WTC11 (cell line): ENCODE measurements at places on chromosomes 4 and X.
A peak's percentile ranks its signal among the peaks of the same experiment; 100 is the strongest.

- no peak for DNase-seq
Observed at GRCh38 chr4:45640281-45640680, 483.6 kb downstream of the GABRG1 start.

DNA sequence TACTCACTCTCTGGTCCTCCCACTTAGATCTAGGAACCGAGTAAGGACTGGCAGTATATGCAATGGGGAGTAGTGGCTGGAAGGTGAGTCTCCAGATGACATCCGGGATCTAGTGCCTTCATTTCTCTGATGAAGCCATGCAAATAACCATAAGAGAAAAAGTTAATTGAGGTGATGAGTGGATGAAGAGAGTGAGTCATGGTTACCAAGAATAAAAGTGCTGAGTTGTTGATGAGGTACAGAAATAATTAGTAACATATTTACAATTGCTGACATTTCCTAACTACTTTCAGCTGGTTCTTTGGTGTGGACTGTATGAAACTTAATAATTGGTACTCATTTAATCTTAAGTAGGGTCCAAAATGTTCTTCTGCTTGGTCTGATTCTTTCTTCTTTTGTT, 146.7 kb upstream of the PITX2 start:
- DNase-seq = no peak

DNA sequence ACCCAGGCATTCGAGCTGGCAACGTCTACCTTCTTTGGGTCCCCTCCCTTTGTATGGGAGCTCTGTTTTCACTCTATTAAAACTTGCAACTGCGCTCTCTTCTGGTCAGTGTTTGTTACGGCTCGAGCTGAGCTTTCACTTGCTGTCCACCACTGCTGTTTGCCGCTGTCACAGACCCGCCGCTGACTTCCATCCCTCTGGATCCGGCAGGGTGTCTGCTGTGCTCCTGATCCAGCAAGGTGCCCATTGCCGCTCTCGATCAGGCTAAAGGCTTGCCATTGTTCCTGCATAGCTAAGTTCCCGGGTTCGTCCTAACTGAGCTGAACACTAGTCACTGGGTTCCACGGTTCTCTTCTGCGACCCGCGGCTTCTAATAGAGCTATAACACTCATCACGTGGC, 183.5 kb upstream of the GALNTL6 start:
- peak; percentile 61 for DNase-seq

- DNase-seq = no peak
Observed at GRCh38 chrX:17086317-17086716, 139.9 kb downstream of the REPS2 start.

- peak; percentile 24 for DNase-seq
Observed at GRCh38 chrX:19334945-19335626, 8.6 kb upstream of the PDHA1 start.

DNA sequence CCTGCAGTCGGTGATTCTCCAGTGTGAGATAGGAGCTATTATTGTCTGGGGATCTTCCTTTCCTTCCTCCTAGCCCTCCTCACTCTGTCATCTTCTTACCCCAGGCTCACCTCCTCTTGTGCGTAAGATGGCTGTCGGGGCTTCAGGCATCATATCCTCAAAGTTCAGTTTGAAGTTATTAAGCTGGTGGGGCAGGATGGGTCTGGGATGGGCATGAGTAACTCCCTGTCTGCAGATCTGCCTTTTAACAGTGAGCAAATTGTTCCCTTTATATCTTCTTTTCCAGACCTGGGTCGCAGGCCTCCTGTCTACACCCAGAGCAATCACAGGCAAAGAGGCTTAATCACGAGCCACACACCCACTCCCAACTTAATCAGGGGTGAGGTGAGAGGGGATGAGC, 900 bp upstream of the MTMR1 start:
- no peak for DNase-seq

GRCh38 chr4:82889287-82889686, 1.7 kb downstream of the SEC31A start:
- no peak for DNase-seq

DNA sequence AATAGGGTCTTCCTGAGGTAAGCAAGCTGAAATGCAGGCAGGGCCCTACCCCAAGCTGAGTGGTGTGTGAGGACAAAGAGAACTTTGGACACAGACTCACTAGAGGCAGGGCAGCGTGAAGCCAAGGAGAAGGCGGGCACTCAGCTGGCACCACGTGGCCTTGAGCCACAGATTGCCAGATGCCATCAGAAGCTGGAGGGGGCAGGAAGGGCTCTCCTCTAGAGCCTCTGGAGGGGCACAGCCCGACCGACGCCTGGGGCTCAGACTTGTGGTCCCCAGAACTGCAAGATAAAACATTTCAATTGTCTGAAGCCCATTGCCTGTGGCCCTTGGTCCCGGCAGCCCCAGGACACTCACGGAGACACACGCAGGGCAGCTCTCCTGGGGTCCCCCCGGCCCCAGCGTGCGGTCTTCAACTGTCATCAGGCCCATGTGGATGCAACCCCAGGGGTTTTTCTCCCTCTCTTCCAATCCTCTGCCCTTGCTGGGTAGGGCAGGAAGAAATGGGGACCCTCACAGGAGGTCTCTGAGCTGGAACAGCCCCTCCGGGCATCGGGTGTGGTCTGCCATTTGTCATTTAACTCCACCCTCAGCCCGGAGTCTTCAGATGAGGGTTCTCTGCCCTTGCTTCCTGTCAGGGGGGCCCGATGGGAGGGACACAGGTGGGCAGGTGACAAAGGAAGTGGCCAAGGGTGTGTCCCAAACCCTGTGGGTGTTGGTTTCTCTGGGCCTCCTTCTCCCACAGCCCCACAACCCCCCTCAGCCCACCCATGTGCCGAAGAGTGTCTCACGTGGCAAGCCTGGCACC, 22.2 kb downstream of the HMX1 start:
- DNase-seq = no peak

DNA sequence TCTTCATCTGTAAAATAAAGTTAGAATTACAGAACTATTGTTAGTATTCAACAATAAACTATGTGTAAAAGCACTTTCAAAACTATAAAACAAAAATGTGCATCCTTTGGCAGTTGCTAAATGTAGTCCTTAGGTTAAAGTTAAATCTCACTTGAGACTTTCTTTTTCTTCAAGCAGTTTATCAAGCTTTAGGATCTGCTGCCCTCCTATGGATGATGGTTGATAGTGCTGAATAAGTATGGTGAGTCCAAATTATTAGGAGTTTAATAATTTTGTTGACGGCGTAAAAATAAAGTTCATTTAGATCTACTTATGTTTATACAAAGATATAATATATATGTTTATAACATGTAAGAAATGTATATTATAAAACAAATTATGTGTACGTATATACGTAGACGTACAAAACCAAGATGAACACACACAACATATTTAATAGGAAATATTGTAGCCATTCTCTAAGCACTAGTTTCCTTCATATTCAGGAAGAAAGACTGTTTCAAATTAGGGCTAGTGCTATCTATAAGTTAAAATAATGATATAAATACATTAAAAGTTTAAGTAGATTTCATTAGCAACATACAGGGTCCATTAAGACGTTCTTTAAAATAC, 22.3 kb downstream of the UGT2A2 start:
- DNase-seq = no peak

- DNase-seq = peak; percentile 68
Observed at GRCh38 chr4:188658958-188659522, 519.8 kb downstream of the TRIML1 start.

GRCh38 chr4:25927361-25928195, 13.6 kb downstream of the SMIM20 start:
- DNase-seq = no peak

GRCh38 chr4:170009291-170009690, 16.9 kb downstream of the MFAP3L start:
- DNase-seq = no peak

- no peak for DNase-seq
Observed at GRCh38 chr4:123671636-123672404, 275.2 kb downstream of the SPRY1 start.

GRCh38 chr4:31290836-31291235, 570.7 kb downstream of the PCDH7 start:
- peak; percentile 31 for DNase-seq

GRCh38 chr4:33133723-33134122, 2413.6 kb downstream of the PCDH7 start:
- DNase-seq = no peak

- DNase-seq = peak; percentile 64
Observed at GRCh38 chrX:70422851-70423341, at the start of gene GDPD2. Gene GDPD2, plus strand, starts transcription at chrX:70423314. Its CDS starts 1,671 bp downstream, at chrX:70424985.

DNA sequence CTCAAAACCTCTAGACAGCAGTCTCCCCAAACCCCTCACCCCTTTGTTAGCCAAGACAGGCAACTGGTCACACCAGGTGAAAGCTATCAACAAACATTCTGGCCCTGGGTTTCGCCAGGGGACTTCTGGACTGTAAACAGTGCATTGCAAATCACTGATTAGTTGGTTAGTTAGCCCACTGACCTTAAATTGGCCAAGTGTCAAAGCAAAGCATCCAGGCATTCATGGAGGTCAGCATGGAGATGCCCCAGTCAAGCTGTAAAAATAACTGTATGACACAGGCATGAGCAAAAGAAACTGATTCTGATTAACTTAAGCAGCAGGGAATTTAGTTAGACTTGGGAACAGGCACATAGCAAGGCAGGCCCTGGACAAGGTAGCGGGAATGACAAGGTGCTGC, 156.0 kb upstream of the TTC29 start:
- DNase-seq = no peak

DNA sequence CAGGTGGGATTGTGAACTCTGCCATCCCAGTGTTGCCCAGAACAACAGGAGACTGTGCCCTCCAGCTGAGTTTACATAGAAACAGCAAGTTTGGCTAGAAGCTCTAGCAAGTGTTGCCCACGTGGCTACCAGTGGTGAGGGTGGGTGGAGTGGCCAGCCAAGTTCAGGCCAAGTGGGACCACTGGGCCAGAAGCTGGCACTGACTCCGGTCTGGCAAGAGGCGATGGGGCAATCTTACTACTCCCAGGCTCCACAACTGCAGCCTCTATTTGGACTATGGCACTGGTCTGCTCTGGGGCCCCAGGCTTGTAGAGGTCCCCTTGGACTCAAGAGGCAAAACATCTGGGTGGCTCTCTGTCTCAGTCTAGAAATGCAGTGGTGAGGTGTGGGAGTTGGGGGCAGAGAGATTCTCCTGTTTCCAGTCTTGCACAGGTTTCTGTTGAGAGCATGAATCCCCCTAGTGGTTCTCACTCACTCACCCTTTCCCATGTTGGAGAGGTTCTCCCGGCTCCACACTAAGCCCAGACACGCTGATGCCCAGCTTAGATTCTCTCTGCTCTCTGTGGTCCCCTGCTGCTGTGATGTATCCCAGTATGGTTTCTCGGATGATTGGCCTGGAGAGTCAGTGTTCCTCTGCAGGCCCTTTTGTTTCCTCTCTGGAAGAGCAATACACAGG, 615.3 kb downstream of the PDHA2 start:
- DNase-seq = no peak

DNA sequence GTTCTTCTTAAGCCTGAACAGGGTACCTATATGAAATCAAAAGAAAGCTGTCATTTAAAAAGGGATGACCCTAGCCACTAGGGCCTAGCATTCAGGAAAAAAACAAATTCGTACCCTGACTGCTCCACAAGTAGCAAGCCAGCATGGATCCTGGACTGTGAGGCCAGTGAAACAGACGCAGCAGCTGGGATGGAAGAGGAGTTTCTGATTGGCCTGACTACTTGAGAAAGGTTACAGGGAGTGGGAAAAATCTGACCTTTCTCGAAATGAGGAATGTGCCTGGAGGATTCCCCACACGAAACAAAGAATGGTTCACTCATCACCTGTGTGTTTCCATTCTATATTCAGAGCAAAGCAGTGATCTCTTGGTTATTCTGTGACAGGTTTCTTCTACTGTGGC, 87.6 kb upstream of the JADE1 start:
- no peak for DNase-seq

DNA sequence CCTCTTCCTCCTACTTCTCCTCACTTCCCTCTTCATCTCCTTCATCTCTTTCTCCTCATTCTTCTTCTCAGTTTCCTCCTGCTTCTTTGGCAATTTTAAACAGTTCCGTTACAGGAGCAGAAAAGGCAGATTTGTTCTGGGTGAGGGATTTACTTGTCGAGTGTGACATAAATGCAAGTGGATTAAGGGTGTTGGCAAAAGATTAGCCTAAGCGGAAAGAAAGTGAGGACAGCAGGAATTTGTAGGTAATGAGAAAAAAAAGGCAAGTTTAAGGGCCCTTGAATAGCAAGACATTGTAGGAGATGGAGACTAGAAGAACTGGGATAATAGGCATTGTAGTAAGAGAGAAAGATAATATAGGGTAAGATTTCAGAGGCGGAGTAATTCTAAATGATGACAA, 841.6 kb downstream of the RAPGEF2 start:
- DNase-seq = no peak

- DNase-seq = peak; percentile 76
Observed at GRCh38 chrX:86002076-86002896, 45.1 kb downstream of the CHM start.

- DNase-seq = no peak
Observed at GRCh38 chr4:95014068-95014467, 256.3 kb downstream of the BMPR1B start.

- DNase-seq = no peak
Observed at GRCh38 chr4:78477276-78477675, 74.3 kb upstream of the ANXA3 start.

DNA sequence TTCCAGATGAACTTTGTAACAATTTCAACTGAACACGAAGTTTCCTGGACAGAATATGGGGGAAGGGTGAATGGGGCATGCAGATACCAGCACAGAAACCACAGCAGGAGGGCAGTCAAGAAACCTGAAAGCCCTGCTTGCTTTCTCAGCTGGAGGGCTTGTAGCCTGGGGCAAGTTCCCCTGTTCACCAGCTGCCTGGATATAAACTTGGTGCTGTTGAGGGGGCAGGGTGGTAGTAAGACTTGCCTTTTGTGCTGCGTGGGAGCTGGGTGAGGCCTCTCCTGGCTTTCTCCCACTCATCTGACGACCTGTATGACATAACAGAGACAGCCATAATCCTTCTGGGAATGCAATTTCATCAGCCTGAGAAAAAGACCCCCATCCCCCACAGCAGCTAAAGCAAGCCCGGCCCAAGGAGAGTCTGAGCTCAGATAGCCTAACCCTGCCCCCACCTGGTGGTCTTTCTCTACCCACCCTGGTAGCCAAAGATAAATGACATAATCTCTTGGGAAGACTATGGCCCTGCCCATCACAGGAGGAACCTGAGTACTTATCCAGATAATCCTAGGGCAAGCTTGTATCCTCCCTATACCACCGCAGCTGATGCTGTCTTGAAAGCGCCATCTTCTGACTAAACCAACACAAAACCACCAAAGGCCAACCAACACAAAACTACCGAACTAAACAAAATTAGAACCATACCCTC, 234.3 kb downstream of the LAS1L start:
- peak; percentile 59 for DNase-seq
